ENCODE measurements at places on chromosomes 6 and 20.
A peak's percentile ranks its signal among the peaks of the same experiment; 100 is the strongest.

- no peak for DNase-seq
These were observed 97.6 kb upstream of the AKIRIN2 start for GRCh38 chr6:87799651-87800050.

DNA sequence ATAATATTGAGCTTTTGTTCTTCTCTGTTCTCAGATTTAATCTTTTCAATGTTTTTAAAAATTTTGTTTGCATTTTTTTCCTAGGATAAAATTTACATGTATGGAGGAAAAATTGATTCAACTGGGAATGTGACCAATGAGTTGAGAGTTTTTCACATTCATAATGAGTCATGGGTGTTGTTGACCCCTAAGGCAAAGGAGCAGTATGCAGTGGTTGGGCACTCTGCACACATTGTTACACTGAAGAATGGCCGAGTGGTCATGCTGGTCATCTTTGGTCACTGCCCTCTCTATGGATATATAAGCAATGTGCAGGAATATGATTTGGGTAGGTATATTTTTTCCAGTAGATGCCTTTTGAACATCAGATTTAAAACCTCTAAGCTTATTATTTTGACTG lies 89.8 kb downstream of the ATRN start:
- DNase-seq, result no peak

- peak; percentile 36 for DNase-seq
These were observed 58.5 kb upstream of the CEP85L start for GRCh38 chr6:118709859-118710350.

- DNase-seq, result no peak
These were observed 1339.4 kb downstream of the GRIK2 start for GRCh38 chr6:102732898-102733297.

GRCh38 chr20:51562332-51563173 lies 20.0 kb upstream of the NFATC2 start:
- no peak for DNase-seq

DNA sequence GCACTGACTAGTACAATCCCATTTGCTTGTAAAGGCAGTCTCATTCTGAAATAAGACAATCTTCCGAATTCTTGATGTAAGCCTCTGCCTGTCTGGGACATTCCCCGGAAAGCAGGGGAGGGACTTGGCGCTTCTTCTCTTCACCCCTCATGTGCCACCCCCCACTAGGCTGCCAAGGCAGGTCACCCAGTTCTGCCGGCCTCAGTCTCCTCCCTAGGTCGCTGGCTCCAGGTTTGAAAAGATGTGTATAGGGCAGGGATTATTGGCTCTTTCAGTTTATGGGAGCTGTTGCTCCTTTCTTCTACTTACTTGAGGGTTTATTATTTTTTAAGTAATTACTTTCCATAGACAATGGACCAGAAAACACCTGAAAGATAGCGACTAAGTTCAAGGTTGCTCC lies 158.1 kb upstream of the RPS6KA2 start:
- no peak for DNase-seq

DNA sequence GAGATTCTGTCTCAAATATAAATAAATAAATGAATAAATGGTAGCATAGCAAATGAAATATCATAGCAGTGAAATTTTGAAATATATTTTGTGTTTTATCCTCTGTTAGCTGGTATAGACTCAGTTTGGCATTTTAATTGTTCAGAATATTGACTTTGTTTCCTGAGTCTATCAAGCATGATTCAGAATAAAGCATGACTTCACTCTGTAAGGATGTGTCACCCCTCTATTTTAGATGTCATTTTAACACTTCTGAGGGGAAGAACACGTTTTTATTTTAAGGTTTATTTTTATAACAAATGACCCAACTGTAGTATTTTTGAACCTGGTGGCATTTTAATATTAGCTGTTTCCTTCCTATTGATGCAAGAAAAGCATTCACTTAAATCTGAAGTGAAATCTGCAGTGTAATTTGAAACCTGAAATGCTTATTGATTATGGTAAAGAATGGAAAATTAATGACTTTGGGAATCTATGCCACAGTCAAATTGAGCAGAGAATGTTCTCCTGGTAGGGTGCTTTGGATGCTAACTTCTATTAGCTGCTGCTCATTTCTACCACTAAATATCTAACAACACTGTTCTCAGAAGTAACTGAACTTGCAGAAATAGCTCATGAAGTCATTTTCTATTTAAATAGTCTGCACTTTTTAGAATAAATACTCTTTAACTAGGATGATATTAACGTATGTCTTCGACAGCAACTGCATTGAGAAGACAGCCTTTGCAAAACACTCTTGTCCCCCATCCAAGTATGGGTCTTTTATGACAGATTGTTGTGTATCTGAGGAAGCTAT lies 114.2 kb downstream of the SOX4 start:
- no peak for DNase-seq

DNA sequence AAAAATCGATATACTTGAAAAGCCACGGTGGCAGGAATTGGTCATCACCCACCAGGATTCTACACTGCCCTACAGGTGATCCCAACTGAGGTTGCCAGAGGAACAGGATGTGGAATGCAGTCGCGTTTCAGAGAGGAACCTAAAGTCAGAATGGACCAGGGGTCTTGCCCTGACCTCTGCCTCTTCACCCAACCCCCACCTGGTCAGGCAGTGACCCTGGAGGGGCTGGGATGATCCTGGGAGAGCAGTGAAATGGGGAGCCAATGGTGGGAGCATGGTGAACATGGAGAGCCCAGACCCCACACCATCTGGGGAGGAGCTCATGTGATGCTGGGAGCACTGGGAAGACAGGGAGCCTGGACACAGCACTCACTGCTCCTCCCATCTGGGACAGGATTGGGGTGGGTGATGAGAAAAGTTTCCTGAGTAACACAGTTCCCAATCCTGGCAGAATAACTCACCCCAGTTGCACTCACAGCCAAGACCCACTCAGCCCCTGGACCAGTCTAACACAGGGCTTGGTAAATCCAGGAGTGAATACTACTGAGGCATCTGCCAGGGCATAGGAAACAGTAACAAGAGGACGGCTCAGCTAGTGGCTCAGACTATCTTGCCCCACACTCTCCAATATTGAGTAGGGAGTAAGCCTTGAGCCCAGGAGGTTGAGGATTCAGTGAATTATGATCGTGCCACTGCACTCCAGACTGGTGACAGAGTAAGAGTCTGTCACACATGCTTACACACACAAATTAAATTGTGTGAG lies 1.7 kb upstream of the ULBP2 start:
- DNase-seq, result no peak

GRCh38 chr20:49938173-49939163 lies 2.3 kb downstream of the RNF114 start:
- no peak for DNase-seq

- DNase-seq, result no peak
These were observed 352.5 kb downstream of the CDH26 start for GRCh38 chr20:60310560-60311349.

GRCh38 chr20:52150440-52151258 lies 40.9 kb downstream of the ZFP64 start:
- no peak for DNase-seq

DNA sequence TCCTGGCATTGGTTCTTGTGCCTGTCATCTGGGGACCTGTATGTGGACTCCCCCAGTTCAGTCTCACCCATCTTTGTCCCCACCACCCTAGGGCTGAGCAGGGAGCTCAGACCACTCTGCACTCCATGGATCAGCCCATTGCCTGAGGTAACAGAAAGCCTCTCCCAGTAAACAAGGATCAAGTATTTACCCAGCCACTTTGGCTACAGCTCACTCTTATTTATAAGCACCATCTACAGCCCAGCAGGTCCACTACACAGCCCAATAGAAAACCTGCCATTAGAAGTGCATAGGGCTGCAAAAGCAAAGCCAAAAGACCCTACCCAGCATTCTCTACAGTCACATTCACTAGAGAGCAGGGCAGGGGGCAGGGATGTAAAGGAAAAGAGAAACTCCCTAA lies 335.0 kb upstream of the SYNCRIP start:
- no peak for DNase-seq

GRCh38 chr6:18707714-18708439 lies 320.7 kb downstream of the RNF144B start:
- no peak for DNase-seq

DNA sequence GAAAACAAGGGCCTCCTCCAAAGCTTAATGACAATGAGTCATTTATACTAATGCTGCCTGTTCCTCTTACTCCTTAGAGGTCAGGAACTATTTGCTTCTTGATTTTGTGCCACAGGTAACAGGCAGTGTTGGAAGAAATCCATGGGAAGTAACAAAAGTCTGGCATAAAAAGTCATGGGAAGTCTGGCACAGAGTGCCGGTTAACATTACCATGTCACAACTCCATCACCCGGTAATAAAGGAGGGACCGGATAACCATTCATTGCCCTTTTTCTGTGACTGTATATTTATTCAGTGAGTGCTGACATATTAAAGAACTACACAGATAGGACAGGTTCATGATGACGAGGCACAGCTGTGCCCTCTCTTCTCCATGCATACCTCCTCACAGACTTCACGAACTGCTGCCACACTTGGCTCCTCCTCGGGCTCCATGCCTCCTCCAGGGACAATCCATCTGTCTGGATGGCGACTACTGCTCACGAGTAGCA lies 50.9 kb downstream of the NUDT3 start:
- no peak for DNase-seq

DNA sequence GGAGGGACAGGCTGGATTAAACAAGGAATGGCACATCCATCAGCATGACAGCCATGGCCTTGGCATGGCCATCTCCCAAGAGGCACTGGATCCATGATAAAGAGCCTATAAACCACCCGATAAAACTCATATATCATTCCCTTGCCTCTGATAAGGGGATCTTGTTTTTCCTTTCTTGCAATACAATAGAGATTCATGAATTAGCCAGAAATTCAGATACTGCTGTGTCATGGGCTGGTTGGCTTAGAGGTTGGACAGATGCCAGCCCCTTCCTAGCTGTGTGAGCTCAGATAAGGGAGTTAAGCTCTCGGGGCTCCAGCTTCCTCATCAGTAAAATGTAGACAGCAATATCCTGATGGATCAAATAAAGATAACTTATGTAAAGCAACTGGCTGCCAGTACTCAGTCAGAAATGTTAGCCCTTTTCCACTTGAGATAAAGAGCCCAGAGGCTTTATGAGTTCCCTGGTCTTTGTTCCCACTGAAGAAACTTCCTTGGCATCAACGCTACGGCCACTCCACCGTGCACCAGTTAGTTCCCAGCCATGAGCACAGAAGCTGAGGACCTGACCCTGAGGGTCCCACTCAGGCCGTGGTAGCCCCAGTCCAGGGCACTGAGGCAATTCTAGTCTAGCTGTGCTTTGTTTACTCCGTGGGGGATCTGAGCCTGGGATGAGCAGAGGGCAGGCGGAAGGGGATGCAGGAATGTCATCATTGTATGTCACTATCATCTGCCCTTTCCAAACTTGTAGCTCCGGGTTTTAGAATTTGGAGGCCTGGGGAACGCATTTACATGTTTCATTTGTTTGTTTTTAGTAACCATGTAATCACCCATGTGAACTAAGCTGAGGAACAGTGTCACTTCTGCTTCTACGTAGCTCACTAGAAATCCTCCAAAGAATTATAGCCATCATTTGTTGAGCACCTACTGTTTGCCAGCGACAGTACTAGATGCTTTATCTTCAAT lies 67.2 kb upstream of the TBC1D7 start:
- DNase-seq, result no peak

GRCh38 chr6:85751374-85752055 lies 108.8 kb upstream of the SYNCRIP start:
- no peak for DNase-seq

DNA sequence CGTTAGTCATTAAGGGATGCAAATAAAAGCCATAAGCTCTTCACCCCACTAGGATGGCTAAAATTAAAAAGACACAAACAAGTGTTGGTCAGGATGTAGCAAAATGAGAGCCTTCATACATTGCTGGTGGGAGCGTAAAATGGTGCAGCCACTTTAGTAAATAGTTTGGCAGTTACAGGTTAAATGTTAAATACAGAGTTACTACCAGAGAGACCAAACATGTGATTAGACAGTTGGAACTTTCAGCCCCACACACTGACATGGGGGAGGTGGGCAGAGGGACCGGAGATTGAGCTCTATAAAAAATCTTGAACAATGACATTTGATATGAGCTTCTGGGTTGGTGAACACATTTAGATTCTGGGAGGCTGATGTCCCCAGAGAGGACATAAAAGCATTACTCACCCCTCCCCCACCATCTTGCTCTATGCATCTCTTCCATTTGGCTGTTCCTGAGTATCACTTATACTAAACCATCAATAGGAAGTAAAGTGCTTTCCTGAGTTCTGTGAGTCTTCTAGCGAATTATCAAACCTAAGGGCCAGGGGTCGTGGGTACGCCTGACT lies 20.4 kb upstream of the ZNF318 start:
- no peak for DNase-seq

- no peak for DNase-seq
These were observed 146.8 kb downstream of the CDC5L start for GRCh38 chr6:44534291-44534690.

- no peak for DNase-seq
These were observed 34.4 kb downstream of the SLC52A3 start for GRCh38 chr20:733861-734260.

DNA sequence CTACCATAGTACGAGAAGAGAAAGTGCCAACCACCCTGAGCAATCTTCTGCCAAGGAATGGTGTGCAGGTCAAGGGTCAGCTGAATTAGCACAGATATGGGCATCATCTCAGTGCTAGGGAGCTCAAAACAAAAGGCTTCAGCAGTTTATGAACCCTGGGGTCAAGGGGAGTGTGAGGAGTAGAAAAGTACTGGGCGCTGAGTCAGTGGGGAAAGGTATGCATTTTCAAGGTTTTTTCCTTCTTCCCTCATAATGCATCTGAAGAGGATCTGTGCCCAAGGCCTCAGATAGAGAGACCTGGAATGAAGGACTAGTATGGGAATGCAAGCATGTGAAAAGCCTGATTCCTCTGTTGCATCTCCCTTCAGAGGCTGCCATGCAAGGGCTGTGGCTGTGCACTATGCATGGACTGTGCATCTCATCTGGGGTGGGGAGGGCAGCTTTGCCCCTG lies 81.7 kb downstream of the PERP start:
- DNase-seq, result no peak

- DNase-seq, result no peak
These were observed 74.8 kb upstream of the NEDD9 start for GRCh38 chr6:11307226-11307625.

- DNase-seq, result no peak
These were observed 159.3 kb upstream of the CENPW start for GRCh38 chr6:126180585-126180984.

- no peak for DNase-seq
These were observed 59.1 kb upstream of the SUPT3H start for GRCh38 chr6:45436544-45437438.

- no peak for DNase-seq
These were observed 26.9 kb downstream of the MUC22 start for GRCh38 chr6:31037169-31037568.

DNA sequence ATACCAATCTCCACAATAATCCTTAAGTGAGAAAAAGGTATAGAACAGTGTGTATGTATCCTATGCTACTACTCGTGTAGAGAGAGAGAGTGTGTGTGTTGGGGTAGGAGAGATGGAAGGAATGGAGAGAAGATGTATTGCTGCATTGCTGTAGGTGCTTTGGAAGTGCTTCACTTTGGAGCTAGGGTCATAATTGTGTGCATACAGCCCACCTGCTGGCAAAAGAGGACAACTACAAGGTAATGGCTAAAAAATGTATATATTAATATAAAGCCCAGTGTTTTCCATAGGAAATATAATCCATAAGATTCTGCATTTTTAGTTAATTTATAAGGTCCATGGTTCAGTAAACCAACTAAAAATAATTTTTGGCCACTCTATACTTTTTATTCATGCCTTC lies 36.1 kb downstream of the SERAC1 start:
- no peak for DNase-seq

Data from stimulated activated CD4-positive, alpha-beta T cell treated with anti-CD3 and anti-CD28 coated beads, TNF-alpha, amount 100 ng/mL, for 1 hour (primary cell).